NCI-H1105 (cell line): ENCODE measurements at places on chromosomes 7 and 10.

GRCh38 chr7:68183176-68183575 is 1186.5 kb downstream of the TYW1 start:
- DNase-seq: no peak

- no peak for DNase-seq
Measured at GRCh38 chr10:48699011-48699627, 14.4 kb downstream of the WDFY4 start.

DNA sequence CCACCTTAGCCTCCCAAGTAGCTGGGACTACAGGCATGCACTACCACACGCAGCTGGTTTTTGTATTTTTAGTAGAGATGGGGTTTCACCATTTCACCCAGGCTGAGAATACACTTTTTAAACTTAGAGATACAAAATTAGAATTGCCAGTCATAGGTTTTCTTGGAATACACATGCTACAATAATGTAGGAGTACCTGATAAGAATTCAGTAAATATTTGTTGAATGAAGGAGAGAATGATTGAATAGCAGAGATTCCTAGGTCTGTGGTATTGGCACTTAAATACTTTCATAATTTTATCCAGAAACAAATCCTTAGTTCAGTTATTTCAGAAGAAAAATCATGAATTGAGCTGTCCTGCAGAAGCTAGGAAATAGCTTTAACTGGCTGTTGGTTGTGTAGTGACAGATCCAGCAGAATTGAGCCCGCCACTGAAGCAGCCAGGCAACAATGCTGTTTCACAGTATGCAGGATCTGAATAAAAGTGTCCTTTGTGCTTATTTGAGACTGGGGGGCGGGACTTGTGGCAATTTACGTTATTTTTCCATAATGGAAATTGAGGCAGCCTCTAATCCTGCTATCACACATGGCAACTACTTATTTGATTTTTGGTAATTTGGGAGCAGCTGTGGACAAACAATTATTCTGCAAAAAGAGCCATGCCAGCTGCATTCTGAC is 31.5 kb downstream of the NRF1 start:
- DNase-seq: no peak

DNA sequence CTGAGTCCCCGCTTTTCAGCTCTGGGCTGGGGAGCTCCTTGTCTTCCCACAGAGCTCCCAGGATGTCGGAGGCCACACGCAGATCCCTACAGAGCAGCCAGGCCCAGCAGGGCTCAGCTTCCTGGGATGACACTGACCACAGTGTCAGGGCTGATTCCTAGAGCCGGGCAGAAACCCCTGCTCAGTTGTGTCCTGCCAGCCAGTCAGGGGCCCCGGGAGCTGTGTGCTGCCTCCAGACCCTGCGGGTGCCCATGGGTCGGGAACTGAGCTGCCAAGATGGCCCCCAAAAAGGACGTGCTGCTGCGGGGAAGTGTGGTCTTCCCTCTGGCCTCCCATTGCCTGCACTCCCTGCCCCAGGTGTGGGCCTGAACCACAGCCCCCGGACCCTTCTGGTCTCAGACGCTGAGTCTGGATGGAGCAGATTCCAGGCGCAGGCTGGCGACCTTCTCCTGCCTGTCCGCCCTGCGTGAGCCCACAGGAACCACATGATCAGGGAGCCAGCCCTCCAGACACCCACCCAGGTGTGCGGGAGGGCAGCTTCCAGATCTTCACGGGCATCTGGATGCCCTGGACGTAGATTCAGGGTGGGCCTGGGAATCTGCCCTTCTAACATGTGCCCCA is 217.4 kb downstream of the MAD1L1 start:
- no peak for DNase-seq

DNA sequence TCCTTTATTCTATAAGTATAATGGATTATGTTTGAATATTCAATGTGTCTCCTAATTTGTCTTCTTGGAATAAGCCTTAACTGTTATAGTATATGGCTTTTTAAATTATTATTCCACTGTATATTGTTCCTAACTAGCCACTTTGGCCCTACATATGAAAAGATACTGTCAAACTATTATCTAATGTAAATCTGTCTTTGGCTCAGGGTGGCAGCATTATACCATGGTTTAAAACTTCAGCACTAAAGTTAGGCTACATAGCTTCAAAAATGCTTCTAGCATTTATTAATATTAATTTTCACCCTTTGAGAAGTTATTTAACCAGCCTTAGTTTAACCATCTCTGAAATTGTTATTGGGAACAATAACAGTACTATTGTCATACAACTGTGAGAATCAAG is 543.1 kb upstream of the MBL2 start:
- no peak for DNase-seq

- no peak for DNase-seq
Measured at GRCh38 chr7:69912846-69913245, 314.6 kb downstream of the AUTS2 start.

- DNase-seq: no peak
Measured at GRCh38 chr10:101215397-101216206, 13.7 kb downstream of the LBX1 start.

- no peak for DNase-seq
Measured at GRCh38 chr10:82801289-82801688, 926.3 kb downstream of the NRG3 start.

- no peak for DNase-seq
Measured at GRCh38 chr7:156019308-156019707, 207.0 kb upstream of the SHH start.

DNA sequence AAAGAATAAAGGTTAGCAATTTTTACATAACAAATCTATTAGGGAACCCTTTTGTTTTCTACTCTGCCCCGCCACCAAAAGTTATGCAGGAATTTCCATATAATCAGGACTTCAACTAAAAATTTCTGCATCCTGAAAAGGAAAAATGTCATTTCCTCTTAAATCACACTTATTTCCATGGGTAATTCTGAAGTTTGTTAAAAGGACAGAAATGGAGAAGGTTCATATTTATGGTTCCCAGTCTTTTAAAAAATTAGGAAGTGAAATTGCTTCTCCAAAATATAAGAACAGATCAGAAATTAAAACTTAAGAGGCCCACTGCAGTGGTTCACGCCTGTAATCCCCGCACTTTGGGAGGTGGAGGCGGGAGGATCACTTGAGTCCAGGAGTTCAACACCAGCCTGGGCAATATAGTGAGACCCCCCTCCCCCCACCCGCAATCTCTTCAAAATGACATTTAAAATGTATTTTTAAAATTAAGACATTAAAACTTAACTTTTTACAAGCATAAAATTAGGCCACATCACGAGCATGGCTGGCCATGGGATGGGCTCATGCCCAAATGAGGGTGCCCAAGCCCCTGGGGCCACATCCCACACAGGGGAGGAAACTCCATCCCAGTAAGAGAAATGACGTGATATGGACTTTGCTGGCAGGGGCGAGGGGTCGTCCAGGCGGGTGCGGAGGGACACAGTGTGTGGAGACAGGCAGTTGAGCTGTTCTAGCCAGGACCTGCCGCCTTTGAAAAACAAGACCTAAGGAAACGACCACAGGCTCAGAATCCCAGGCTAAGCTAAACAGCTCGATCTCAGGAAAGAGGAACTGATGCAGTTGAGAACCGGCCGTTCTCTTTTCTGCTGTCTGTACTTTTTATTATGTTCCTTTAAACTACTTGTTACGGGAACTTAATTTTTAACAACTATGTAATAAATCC is 51.3 kb upstream of the NFE2L3 start:
- DNase-seq: no peak

- no peak for DNase-seq
Measured at GRCh38 chr7:93165447-93165846, 17.3 kb upstream of the SAMD9L start.
